ENCODE measurements at places on chromosomes 16 and 17. TPM values are rescaled to one million over a fixed set of nuclear protein-coding genes. Genes with fewer than 3 reads are reported as not detected.

NAGS gene
- 0.41 TPM for total RNA-seq

DNA sequence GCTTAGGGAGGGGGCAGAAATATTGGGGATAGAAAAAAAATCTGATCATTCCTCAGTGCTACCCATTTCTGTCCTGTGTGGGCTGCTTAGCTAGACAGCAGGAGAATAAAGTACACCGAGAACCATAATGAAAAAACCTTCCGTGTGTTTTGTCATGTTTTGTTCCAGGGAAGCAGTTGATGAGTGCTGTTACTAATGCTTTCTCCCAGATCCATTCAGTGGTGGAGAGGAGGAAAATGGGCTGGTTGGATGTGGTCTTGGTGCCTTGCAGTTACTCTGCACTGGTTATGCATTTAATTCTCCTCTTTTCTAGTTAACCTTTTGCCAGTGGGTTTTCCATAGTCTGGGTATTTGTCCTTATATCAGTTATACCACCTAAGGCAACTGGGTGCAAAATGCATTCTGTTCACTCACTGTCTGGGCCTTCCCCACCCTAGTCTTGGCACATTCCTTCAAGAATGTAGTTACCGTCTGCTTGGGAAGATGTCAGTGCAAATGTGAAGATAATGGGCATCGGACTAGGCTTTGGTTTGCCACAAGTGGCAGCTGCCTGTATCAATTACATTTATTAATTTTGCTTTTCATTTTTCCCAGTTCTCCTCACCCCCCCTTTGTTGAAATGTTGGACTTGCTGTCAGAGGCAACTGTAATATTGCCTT lies 9.3 kb upstream of the TBKBP1 start:
- DNase-seq = no peak

GRCh38 chr17:44959821-44960531 lies 8.1 kb downstream of the C1QL1 start:
- no peak for DNase-seq

DNA sequence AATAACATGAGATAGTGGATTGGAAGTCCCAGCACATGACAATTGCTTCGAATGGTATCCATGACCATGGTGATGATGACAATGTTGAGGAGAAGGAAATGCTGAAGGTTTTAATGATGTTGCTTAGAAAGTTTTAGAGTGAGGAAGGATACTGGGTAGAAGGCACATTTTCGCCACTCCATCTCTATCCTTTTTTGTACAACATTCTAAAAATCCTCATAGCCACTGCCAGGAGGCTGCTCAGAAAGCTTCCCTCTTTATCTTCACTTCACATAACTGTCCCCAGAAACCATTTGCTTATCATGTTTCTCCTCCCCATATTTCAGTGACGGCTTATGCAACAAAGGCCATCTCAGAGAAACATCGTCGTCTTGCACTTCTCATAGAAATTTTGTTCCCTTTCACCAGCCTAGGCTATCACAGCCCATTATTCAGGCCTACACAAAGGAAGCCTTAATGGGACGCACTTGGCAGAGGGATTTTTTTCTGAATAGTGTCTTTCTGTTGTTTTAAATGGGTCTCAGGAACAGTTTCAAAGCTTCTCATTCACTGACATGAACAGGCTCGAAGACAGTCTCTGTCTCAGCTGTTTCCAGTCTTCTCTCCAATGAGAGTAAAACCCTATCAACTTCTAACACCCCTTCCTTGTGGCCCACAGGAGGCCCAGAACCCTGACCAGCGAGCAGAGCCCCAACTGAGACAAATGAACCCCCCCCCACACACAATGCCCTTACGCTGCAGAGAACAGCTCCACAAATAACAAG lies 506.7 kb downstream of the HAPSTR1 start:
- no peak for DNase-seq

GRCh38 chr16:11506741-11507305 lies 79.9 kb downstream of the LITAF start:
- no peak for DNase-seq

GRCh38 chr17:42431758-42432161 lies 8.7 kb upstream of the CAVIN1 start:
- DNase-seq = no peak

GRCh38 chr16:57618296-57619132 lies 9.9 kb upstream of the ADGRG1 start:
- DNase-seq = no peak

GRCh38 chr17:8955021-8955959 lies 10.2 kb downstream of the PIK3R5 start:
- DNase-seq = no peak

- DNase-seq = no peak
Measured at GRCh38 chr17:16977932-16978331, 6.0 kb upstream of the TNFRSF13B start.

GRCh38 chr17:70084476-70084875 lies 9.5 kb downstream of the KCNJ16 start:
- no peak for DNase-seq

DNA sequence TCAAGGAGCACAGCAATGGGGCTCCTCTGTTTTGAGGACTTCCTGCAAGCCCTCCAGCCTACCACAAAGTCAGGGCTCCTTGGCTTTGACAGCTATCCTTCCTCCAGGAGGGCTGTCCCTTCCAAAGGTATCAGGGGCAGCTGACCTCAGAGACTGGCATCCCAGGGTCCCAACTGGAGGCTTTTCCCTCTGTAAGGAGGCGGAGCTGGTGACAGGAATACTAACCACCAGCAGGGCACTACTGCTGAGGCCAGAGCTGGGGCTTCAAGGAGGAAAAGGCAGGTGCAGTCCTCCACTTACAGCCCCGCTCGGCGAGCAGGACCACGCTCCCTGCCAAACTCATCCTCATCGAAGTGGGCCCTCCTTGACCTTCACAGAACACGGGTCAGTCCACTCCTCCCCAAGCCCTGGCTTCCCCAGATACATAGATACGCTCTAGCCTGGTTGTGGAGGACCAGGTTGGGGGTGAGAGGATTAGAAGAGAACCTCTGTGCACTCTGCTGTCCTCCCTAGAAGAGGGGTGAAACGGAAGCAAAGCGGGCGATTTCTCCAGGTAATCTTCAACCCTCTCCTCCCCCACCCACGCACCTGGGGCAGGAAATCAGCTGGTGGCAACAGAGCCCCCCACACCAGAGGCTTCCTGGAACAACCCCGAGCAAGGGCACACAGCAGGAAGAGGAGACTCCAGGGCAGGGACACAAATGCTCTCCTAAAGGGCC lies 20.5 kb downstream of the ST3GAL2 start:
- no peak for DNase-seq

DNA sequence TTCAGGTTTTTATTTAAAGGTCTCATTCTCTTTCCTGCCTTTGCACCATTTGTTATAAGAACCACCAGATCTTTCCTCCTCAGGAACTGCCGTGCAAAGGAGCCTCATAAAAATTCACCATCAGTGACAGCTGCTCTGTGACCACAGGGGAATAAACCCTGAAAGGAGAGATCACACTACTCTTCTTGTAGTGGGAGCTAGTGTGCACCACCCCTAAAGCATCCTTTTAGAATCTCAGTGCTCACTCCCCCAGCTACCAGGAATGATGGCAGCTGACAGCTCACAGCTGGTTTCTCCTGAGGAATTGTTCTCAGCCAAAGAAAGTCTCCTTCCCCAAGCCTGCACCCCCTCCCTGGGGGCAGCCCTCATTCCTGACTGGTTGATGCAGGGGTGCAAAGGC lies 18.7 kb downstream of the VAT1L start:
- DNase-seq = no peak

GRCh38 chr17:42414704-42415409 lies 8.2 kb downstream of the CAVIN1 start:
- no peak for DNase-seq
